ENCODE measurements at places on chromosomes 3 and 15. TPM values are rescaled to one million over a fixed set of nuclear protein-coding genes. Genes with fewer than 3 reads are reported as not detected.

The GNAT1 gene
- total RNA-seq, result not detected

The MNS1 gene
- total RNA-seq, result 2.5 TPM

The CLDN16 gene
- 73.5 TPM for total RNA-seq

The ITIH1 gene
- 0.41 TPM for total RNA-seq

The ITIH3 gene
- 8.6 TPM for total RNA-seq

The DYNLT2B gene
- 5.8 TPM for total RNA-seq

The POLQ gene
- 3.8 TPM for total RNA-seq

The SLC24A5 gene
- total RNA-seq, result 0.18 TPM

The HRH1 gene
- 4.3 TPM for total RNA-seq

The CCNB2 gene
- 15.1 TPM for total RNA-seq

The GRK7 gene
- not detected for total RNA-seq

The FBXO40 gene
- total RNA-seq, result 1.5 TPM

The TIMP4 gene
- total RNA-seq, result 2.0 TPM

The IDH2 gene
- total RNA-seq, result 191 TPM

The ALDH1L1 gene
- 32.5 TPM for total RNA-seq

The ILDR1 gene
- total RNA-seq, result 6.4 TPM

The UCN2 gene
- 0.29 TPM for total RNA-seq

The A4GNT gene
- not detected for total RNA-seq

The NRG4 gene
- total RNA-seq, result 2.5 TPM

The NECTIN3 gene
- total RNA-seq, result 39.9 TPM

The SRP14 gene
- total RNA-seq, result 128 TPM

The FBXL22 gene
- 9.2 TPM for total RNA-seq

The GPR156 gene
- 2.3 TPM for total RNA-seq

The NMNAT3 gene
- 19.6 TPM for total RNA-seq

The SNURF gene
- 59.5 TPM for total RNA-seq

The WNT7A gene
- not detected for total RNA-seq

The SLC51A gene
- 1.9 TPM for total RNA-seq

The GALNT15 gene
- total RNA-seq, result 9.9 TPM

The NR1I2 gene
- total RNA-seq, result 0.47 TPM

The TM6SF1 gene
- total RNA-seq, result 12.4 TPM

The ALS2CL gene
- 12.2 TPM for total RNA-seq

The CISH gene
- 36.6 TPM for total RNA-seq

The HYAL1 gene
- total RNA-seq, result 6.3 TPM

The PLCH1 gene
- total RNA-seq, result 8.1 TPM

The FXR1 gene
- total RNA-seq, result 231 TPM

The ANKUB1 gene
- total RNA-seq, result not detected

The P3H2 gene
- total RNA-seq, result 73.9 TPM

The UBAP1L gene
- total RNA-seq, result 5.6 TPM

The ENTPD3 gene
- total RNA-seq, result 1.9 TPM

The SLC2A2 gene
- 15.0 TPM for total RNA-seq

The CIAO2A gene
- 51.5 TPM for total RNA-seq

The NOX5 gene
- 0.23 TPM for total RNA-seq

The ATP11B gene
- total RNA-seq, result 75.1 TPM

The ZBBX gene
- 3.6 TPM for total RNA-seq

The ZNF592 gene
- 20.6 TPM for total RNA-seq

The ADAMTS9 gene
- 151 TPM for total RNA-seq

The KNL1 gene
- 13.7 TPM for total RNA-seq

The LMLN gene
- total RNA-seq, result 8.0 TPM

The CMTM8 gene
- total RNA-seq, result 7.5 TPM

The PLA2G4E gene
- total RNA-seq, result 0.29 TPM

All from metanephros (tissue), 2 donors.